ENCODE measurements at places on chromosomes 6 and 20.
A peak's percentile ranks its signal among the peaks of the same experiment; 100 is the strongest.

GRCh38 chr6:92541448-92542060, 877.8 kb downstream of the EPHA7 start:
- no peak for DNase-seq

GRCh38 chr6:5984150-5985089, 22.3 kb downstream of the NRN1 start:
- no peak for DNase-seq

DNA sequence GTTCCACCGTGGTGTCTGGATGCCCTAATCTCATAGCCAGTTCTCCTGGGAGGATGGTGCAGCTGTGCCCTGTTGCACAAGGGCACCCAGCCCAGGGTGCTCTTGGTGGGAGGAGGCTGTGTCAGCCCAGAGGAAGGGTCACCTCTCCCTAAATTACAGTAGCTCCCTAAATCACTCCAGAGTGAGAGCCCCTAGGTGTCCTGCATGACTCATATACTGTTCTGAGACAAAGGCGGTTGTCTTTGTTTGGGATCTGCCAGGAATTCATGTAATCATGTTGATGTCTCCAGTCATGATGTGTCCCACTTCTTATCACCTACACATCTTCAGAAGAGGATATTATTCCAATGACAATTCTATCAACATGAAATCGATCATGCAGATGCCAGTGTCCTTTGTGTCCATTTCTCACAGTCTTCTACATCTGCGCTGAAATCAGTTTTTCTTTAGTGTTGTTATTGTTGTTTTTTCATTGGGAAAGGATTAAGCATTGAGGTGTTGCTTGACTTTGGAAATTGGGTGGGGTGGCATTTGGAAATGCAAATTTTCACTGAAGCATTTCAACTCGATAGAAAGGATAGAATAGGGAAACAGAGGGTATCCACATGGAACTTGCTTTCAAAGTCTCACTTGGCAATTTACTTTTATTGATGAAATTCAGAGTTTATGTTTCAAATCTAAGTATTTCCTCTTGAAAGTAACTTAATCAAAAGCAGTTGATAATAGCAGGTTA, 19.5 kb downstream of the PERP start:
- DNase-seq: no peak

GRCh38 chr6:141248021-141248799, 884.5 kb upstream of the GJE1 start:
- no peak for DNase-seq

DNA sequence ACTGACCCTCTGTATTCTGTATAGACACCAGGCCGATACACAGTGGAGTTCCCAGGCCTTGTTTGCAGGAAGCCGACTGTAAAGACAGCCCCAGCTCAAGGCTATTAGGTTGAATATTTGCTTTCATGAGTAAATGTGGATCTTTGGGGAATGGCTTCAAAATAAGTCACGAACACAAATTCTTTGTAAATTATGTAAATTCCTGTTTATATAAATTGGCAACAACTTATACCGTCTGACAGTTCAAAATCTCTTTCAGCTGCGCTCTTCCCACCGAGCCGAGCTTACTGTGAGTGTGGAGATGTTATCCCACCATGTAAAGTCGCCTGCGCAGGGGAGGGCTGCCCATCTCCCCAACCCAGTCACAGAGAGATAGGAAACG, 24.7 kb downstream of the EDN3 start:
- DNase-seq: no peak

GRCh38 chr20:51749674-51750036, 18.5 kb downstream of the ATP9A start:
- DNase-seq: peak; percentile 74

- DNase-seq: no peak
Observed at GRCh38 chr6:379410-380181, 12.0 kb upstream of the IRF4 start.

DNA sequence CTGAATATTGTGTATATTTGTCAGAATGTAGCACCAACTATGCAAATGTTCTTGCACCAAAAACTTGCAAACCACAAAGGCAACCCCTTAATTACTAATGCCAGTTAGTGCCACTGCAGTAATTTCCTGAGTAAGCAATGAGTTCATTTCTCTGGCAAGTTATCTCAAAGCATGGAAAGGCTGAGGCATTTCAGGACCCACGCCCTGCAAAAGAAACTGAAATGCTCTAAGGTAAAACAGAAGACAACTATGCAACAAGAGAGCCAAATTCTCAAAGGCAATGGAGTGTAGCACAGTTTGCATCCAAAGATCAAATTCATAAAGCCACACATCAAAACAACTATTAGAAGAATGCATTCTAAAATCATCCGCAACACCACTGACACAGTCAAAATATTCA, 994.4 kb downstream of the EYS start:
- DNase-seq: no peak

- DNase-seq: peak; percentile 26
Observed at GRCh38 chr20:57996465-57996864, 232.0 kb downstream of the ANKRD60 start.

GRCh38 chr6:5531853-5532375, 270.6 kb downstream of the FARS2 start:
- no peak for DNase-seq

- DNase-seq: no peak
Observed at GRCh38 chr6:33316603-33317418, 733 bp downstream of the ZBTB22 start.

DNA sequence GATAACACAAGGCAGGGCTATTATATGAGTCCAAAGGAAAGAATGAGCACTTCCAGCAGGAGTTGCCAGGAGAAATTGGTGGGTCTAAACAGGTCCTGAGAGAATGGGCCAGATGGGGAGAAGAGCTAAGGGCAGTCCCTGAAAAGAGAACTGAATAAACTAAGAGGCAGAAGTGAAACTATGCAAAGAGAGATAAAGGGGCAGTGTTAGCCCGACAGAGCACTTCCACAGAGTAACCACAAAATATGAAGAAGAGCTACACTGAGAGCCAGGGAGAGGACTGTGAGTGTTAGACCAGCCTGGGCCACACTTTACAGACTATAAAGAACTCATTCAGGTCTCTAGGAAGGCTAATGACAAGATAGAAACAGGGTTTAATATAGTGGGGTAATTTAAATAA, 43.8 kb downstream of the RALGAPA2 start:
- no peak for DNase-seq

- DNase-seq: no peak
Observed at GRCh38 chr20:5602346-5602745, 147.9 kb upstream of the SHLD1 start.

DNA sequence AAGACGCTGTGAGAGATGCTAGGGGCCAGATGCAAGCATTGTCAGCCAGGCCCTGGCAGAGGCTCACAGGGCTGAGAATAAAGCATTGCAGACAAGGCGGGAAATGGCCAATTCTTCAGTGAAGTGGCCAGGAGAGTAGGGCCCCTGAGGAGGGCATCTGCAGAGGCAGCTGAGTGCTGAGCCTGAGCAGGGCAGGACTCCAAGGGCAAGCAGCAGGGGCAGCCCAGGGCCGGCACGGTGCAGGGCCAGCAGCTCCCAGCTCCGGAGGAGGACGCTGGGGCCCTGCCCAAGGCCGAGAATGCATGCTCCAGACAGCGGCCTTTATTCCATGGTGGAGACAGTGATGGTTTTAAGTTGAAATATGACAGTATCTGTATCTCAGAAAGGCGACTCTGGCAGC, 305.5 kb downstream of the FOXC1 start:
- no peak for DNase-seq

GRCh38 chr6:1986454-1987243, 258.8 kb downstream of the GMDS start:
- DNase-seq: no peak

GRCh38 chr6:27847706-27848105, 64.5 kb downstream of the OR2B2 start:
- DNase-seq: no peak

GRCh38 chr6:43838276-43839036, 68.4 kb downstream of the VEGFA start:
- DNase-seq: peak; percentile 39

DNA sequence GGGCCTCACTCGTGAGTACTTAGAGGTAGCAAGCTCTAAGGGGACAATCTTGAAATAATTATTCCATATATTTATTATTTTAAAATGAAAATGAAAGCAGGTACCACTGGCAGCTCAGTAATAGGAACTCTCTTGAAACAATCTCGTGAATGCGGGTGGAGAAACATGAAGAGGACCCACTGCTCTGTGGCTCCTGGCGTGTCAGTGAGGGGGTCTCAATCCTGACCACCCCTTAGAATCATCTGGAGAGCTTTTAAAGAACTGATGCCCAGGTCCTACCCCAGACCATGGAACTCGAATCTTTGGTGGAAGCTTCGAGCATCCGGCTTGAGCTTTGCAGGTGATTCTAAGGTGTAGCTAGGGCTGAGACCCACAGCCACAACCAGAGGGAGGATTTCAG, 23.9 kb upstream of the PXDC1 start:
- DNase-seq: no peak

DNA sequence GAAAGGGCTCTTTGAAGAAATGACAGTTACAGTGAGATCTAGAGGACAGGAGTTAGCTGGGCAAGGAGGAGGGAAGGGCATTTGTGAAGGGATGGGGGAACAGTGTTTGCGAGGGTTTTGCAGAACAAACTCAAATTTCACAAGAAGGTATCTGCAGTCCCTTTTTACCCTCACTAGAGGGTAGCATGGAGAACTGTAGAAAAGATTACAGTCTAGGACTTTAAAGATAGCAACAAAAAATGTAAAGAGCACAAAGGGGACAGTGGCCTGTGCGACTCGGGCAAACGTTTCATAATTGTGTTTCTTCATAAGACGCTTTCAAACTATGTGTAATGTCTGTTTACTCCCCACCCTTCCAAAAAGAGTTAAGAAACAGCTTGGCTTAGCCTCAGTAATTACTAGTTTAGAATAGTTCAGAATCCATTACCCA, 21.2 kb upstream of the ASXL1 start:
- DNase-seq: peak; percentile 33

DNA sequence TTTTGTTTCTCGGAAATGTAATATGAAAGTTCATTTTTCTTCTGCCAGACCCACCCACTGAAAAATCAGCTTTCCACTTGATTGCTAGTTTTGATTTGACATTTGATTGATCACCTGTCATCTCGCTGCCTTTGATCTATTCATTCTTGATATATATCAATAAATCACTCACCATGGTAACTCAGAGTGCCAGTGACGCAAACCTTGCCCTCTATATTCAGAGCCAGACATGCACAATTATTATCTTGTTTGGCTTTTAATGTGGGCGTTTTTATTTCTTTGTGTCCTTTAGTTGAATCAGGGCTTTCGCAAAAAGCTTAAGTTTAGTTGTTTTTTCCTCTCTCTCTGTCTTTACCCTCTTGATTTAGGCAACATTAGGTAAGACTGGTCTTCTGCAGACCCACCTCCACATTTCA, 2.0 kb downstream of the TSHZ2 start:
- DNase-seq: no peak

DNA sequence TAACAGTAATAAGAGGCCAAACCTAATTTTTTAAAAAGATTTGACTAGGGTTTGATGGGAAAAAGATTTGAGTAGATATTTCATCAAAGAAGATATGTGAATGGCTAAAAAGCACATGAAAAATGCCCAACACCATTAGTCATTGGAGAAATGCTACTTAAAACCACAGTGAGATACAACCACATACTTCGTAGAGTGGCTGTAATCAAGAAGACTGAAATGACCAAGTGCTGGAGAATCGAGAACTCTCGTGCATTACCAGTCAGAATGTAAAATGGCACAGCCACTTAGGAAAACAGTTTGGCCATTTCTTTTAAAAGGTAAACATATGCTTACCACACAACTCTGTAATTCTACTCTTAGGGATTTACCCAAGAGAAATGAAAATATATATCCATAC, 175.5 kb downstream of the EYA2 start:
- no peak for DNase-seq

GRCh38 chr6:25147223-25147622, 132.0 kb upstream of the CARMIL1 start:
- DNase-seq: no peak

DNA sequence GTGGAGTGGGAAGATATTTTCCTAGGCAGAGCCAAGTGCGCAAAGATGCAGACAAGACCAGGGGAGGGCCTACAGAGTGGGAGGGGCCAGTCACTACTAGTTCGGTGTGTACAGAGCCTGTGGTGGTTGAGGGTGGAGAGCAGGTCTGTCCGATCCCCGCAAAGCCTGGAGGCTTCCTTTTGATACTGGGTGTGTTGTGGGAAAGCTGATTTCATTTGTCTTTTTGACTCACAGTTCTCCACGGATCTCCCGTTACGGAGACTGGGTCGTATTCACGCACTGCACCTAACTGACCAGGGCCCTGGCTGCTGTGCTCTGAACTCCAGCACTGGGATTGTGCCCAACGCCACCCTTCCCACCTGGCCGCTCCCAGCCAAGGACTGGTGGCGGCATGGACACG, 1.4 kb upstream of the TIAM2 start:
- no peak for DNase-seq

- DNase-seq: no peak
Observed at GRCh38 chr6:105510746-105511145, 107.9 kb upstream of the PREP start.

DNA sequence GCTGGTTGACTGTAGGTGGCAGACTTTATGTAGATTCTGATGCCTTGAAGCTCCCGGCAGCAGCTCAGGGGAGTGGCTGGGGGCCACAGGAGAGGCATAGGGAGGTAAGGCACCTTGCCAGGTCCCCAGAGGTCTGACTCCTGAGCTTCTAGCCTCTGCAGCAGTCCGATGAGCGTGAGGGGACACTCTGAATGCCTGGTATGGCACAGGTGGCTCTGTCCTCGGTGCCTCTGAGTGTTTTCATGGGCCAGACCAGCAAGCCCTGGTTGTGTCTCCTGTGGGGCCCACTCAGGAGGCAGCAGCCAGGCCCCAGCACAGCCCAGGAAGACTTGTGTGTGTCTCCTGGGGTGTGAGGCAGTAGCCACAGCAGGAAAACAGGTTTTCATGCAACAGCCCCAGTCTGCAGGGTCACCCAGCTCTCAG, 39.7 kb upstream of the IRF4 start:
- no peak for DNase-seq

GRCh38 chr6:107154131-107154800, 39.0 kb upstream of the BEND3 start:
- DNase-seq: no peak

- peak; percentile 95 for DNase-seq
Observed at GRCh38 chr6:25035512-25036435, 100.0 kb upstream of the RIPOR2 start.

DNA sequence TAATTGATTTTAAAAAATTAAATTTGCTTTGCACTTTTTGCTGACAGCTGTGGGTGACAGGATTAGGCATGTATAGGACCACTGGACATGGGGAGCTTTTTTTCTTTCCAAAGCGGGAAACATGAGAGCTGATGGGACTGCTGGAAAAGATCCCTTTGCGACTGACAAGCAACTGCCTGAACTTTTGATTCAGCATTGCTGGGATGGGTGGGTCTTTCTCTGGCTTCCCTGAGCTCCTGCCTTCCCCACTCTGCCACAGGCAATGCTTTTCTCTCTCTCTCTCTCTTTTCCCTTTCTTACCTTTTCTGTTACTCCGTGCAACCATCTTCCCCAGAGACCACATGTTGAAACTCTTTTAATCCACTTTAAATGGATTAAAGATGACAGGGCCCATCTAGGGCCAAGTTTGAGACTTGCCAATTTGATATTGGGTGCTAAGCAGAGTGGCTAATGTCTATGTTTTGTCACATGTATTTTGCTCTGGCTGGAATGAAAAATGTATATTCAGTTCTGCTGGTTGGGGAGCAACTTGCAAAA, 33.5 kb upstream of the TPD52L1 start:
- no peak for DNase-seq
